ENCODE measurements at places on chromosomes 7 and 10.

GRCh38 chr7:37262181-37262580 lies 186.5 kb downstream of the ELMO1 start:
- no peak for DNase-seq

- no peak for DNase-seq
These were observed 39.7 kb downstream of the OTUD1 start for GRCh38 chr10:23478570-23478969.

GRCh38 chr10:34112171-34112782 lies 702.8 kb downstream of the PARD3 start:
- DNase-seq = no peak

DNA sequence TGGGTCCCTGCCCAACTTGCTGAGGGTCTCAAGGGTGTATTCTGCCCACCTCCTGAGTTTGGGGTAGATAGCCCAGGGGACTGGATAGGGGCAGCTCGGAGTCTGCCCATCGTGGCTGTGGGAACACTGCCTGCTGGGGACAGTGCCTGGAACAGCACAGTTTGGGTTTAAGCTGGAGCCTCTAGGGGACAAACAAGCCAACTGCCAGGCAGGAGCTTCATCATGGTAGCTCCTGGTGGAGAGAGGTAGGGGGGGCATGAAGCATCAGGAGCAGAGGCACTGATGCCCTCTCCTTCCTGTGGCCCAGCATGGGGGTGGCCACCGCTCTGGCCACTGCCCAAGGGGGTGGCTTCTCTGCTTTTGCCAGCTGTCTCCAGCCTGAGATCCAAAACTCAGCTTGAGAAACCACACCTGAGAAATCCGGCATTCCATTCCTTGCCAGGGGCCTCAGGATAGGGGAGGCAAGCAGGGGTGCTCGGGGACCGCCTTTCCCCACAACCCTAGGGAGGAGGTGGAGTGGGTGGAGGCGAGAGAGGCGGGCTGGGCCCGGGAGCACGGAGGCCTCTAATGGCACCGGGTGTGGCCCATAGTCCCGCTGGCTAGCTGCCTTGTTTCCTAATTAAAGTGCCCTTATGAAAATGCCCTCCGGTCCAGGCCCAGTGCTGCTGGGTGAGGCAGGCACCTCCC lies 47.6 kb downstream of the UNC5B start:
- DNase-seq = no peak

- DNase-seq = no peak
These were observed 82.2 kb downstream of the ZNRF2 start for GRCh38 chr7:30366606-30367005.

- no peak for DNase-seq
These were observed 19.9 kb downstream of the BTBD16 start for GRCh38 chr10:122290833-122291532.

- DNase-seq = peak; percentile 70
These were observed 29.5 kb upstream of the COBL start for GRCh38 chr7:51346126-51346525.

DNA sequence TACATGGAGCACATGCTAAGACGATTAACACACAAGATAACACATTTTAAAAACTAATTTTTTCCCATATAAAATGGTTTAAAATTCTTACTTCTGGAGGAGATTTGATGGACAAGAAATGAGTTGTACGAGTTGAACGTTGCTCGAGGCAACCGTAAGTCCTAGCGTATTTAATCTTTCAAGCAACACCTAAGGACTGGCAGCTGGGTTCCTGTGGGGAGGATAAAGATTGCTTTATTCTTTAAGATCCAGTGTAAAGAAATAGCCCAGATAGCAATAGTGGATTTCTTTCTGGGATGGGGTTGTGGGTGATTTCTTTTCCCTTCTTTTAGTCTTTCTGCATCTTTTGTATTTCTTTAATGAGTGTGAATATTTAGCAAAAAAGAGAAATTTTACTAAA lies 9.8 kb downstream of the TBXAS1 start:
- no peak for DNase-seq

GRCh38 chr7:104482362-104483037 lies 154.1 kb downstream of the LHFPL3 start:
- peak; percentile 79 for DNase-seq

- DNase-seq = no peak
These were observed 245.5 kb downstream of the DYNC1I1 start for GRCh38 chr7:96017877-96018276.

DNA sequence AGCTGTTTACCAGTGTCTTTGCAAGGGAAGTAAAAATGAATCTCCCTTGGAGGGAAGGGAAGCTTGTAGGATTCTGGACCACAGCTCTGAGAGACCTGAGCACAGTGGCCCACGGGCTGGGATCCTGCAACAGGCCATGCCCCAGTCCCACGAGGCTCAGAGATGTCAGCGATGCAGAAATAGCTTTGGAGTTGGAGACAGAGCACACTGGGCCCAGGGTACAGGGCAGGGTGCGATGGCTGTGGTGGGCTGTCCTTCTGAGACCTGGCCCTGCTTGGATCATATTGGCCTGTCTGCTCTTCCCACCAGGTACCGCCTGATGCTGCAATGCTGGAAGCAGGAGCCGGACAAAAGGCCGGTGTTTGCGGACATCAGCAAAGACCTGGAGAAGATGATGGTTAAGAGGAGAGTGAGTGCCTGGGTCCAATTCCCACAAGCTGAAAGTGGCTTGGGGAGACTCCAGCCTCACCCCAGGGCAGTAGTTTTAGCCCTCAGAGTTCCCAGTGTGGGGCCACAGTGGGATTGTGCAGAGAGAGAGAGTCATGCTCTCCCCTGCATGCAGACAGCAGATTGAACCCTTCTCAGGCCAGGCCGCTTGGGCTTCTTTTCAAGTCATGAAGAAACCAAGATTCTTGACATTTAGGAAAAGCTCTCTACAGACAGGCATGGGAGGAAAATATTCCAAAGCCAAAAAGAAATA lies 13.5 kb upstream of the CSGALNACT2 start:
- DNase-seq = no peak

GRCh38 chr10:69612760-69613159 lies 17.3 kb upstream of the FAM241B start:
- DNase-seq = no peak

- DNase-seq = no peak
These were observed 585.2 kb upstream of the CELF2 start for GRCh38 chr10:10432296-10433035.

GRCh38 chr7:43119371-43120075 lies 7.1 kb downstream of the HECW1 start:
- DNase-seq = no peak

GRCh38 chr10:34739915-34740314 lies 75.2 kb downstream of the PARD3 start:
- peak; percentile 86 for DNase-seq

GRCh38 chr7:77288676-77289320 lies 89.2 kb upstream of the FGL2 start:
- no peak for DNase-seq

DNA sequence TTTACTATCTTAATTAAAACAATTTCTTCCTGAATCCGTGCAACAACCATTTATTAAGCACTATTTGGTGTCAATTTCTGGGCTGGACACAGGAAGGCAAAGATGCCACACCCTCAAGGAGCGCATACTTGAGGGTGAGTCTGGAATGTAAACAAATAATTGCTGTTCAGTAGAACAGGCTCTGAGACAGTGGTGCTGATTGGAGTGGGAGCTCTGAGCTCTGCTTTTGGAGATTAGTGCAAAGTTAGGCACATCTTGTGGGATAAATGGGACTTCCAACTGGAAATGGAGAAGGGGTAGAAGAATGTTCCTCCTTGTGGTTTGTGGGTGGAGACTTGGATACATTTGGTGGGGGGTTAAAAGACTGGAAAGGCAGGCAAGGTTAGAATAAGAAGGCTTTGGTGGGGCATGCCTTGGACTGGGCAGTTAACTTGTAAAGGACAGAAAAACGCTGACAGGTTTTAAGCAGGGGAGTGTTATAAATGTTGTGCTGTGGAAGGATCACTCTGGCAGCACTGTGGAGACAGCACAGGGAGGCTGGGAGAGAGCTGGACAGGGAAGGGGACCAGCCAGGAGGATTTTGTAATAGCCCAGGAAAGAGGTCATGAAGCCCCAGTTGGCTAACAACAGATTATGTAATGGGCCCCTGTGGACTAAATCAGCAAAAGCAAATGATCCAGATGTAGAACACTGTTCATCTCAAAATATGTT lies 80.7 kb downstream of the ZNF365 start:
- no peak for DNase-seq

DNA sequence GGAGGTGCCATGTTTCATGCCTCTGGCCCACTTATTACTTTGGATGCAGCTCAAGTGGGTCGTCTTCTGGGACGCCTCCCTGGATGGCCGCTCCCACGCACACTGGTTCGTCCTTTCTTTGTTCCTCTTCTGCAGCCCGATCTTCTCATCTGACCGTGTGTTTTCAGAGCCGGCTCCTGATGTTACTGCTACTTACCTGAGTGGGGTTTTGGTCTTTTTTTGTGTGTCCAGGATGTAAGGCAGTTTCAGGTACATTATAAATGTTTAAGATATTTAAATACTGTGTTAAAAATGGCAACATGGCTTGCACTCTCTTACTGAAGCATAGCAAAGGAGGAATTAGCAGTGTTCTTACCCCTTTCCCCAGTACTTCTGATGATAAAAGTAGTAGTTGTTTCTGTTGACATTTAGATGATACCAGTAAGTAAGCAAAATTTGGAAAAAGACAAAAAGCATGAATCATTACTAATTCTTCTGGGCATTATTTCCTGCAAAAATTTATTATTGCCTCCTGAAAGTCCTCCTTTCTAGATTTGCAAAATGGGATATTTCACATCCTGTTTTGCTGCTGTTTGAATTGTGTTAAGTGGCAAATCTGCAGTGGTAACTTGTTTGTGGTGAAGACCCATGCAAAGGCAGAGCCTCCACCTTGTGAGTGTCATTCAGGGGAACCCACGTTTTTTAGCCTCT lies 59.4 kb downstream of the SHH start:
- no peak for DNase-seq

- no peak for DNase-seq
These were observed 11.4 kb upstream of the FAM53B start for GRCh38 chr10:124755581-124755980.

DNA sequence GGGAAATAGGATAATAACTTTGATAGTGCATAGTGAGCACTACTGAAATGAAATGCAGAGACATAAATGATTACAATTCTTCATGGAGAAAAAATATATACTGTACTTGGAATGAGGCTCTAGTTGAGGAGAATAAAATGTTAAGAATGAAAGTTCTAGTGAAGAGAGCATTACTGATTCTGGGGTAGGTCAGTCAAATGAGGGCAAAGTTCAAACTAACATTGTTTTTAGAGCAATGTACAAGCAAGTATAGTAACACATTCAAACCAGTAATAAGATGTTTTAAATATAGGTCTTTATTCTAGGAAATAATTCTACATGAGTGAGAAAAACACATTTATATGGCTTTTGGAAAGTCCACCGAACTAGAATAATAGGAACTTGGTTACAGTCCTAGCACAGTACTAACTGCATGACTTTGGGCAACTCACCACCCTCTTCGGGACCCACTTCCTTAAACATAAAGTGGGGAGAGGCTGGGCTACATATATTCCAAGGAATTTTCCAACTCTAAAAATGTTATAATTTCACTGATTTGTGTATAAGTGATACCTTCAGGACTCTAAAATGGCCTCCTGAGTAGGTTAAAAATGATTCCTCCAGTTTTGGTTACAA lies 86.4 kb downstream of the CDK6 start:
- no peak for DNase-seq

GRCh38 chr7:135441791-135442190 lies 68.1 kb downstream of the CNOT4 start:
- DNase-seq = no peak

- peak; percentile 39 for DNase-seq
These were observed 1163.4 kb downstream of the CNTNAP2 start for GRCh38 chr7:147279964-147280374.

- DNase-seq = no peak
These were observed 41.6 kb upstream of the EPHB6 start for GRCh38 chr7:142813226-142813625.

GRCh38 chr7:137130751-137131158 lies 212.8 kb downstream of the PTN start:
- DNase-seq = no peak

DNA sequence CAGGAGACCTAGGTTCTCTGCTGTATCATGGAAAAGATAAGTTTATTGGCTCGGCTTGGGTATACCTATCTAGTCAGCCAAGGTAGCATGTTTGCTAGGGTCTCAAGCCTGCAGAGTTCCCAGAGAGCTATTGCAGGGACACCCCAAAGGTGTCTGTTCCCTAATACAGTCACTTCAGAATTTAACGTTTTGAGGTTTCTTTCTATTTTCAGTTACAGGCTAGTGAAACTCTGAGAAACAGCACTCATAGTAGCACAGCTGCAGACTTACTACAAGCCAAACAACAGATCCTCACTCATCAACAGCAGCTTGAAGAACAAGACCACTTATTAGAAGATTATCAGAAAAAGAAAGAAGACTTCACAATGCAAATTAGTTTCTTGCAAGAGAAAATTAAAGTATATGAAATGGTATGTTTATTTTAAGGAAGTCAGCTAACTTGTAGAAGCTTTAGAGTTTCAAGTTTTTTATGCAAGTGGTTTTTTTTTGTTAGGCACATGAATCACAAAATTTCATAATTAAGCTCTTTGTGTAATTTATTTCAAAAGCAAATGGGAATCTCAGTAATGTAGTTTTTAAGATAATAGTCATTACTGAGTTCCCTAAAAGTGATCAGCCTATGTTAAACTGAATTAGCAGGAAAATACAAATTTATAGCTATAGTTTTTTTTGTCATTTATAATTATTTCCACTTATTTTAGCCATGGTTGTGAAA lies 54.9 kb downstream of the AKAP9 start:
- DNase-seq = no peak

DNA sequence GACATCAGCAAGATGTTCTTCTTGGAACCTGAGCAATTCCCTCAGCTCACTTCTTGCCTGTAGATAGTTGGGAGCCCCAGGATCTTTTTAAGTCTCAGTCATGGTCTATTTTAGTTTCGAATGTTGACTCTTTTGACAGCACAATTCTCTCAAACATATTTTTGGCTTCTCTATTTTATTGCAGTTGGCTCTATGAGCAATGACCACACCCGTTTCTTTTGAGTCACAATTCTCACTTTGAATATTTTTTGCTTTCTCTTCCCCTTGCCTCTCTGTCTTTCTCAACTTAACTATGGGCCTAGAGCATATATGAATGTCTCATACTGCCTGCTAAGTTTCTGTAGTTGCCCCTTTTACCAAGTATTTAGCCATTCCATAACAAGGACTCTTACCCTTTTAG lies 222.8 kb downstream of the PTN start:
- DNase-seq = no peak

GRCh38 chr10:122285506-122286444 lies 14.7 kb downstream of the BTBD16 start:
- DNase-seq = no peak

GRCh38 chr7:90412458-90413184 lies 9.4 kb downstream of the CLDN12 start:
- DNase-seq = no peak

GRCh38 chr10:61688551-61689308 lies 26.0 kb downstream of the CABCOCO1 start:
- no peak for DNase-seq

DNA sequence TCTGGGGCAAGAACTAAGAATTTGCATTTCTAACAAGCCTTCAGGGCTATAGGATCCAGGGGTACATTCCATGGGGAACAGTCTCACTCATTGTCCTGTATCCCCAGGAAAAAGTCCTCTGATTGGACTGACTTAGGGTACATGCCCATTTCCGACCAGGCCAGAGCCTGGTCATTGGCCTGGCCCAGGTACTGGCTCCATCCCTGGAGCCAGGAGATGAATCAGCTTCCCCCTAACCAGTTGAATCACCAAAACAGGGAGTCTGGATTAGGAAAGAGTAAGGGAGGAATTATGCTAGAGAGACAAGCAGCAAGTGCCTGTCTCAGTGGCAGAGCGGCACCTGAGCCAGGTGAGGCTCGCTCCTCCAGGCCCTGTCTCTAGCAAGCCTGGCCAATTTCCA lies 137.5 kb downstream of the FGFR2 start:
- no peak for DNase-seq
